ENCODE measurements at places on chromosomes 16 and 17. TPM values are rescaled to one million over a fixed set of nuclear protein-coding genes. Genes with fewer than 3 reads are reported as not detected.

DNA sequence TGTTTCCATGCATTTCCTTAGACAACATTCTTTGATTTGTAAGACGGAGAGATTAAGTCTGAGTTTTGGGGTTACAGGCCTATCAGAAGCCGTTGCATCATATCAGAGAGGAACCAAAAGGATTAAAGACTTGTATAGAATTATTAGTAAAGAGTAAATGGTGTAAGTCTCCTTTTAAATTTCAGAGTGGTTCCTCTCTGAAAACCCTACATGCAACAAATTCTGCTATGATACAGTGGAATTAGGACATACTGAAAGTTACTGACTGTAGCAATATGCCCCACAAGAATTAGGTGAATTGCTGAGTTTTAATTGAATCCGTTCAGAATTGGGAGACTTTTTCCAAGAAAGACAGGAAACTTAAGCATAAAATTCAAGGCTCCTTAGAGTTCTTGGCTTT is 221.6 kb downstream of the FTO start:
- no peak for DNase-seq

- DNase-seq: peak; percentile 68
Observed at GRCh38 chr17:74274060-74274708, at the start of gene DNAI2. Gene DNAI2, plus strand, starts transcription at chr17:74274234. Its CDS starts 7,584 bp downstream, at chr17:74281818.

CCP110 gene
- 9.6 TPM for total RNA-seq

DNA sequence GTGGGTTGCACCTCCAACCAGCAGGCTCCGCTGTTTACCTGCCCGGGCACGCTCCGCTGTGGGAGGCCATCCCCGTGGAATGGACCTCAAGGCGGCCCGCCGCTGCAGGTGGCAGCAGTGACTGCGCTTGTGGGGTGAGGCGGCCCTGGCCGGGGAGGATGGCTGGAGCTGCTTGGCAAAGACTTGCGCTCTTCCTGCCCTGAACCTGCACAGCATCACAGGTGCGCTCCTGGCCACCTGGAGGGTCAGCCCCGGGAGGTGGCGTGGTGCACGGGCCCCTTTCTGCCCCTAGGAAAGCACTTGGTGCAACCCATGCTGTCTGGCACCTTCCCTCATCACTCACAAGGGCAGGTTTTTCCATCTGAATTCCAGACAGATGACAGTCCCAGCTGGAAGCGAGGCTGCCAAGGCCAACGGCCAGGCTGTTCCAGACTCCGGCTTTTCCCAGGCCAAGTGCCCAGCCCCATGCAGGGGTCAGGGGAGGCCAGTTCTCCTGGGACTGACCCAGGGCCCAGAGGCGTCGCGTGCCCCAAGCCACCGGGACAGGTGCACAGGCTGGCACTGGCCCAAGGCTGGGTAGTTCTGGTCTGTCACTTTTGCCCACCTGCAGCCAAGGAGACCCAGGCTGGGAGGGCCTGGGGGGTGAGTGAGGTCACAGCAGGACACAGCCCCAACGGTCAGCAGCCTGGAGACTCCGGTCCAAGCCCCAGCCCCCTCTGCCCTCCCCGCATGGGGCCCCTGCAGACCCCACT is 13.3 kb downstream of the UTS2R start:
- peak; percentile 63 for DNase-seq

- DNase-seq: no peak
Observed at GRCh38 chr17:45200701-45201100, 21.0 kb upstream of the FMNL1 start.

DNA sequence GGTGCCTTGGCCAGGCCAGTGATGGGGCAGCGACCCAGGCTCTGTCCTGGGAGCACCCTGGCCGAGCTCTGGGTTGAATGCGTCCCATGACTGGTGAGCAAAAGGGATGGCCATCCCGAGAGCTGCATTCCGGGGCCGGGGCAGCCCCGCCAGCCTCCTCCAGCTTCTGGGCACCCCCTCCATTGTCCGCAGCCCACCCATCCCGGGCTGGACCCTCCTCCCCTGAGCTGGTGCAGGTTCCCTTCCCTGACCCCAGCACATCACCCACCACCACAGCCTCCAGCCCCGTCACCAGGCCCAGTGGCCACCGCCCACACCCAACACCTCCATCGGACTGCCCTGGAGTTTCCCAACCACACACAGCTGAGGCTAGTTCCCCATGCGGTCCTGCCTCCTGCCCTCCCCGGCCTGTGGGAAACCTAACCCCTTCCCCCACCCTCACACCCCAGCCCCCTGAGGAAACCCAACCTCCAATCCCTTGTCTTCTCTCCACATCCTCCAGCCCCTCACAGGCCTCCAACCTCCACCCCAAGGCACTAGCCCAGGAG is 16.2 kb upstream of the PVALEF start:
- DNase-seq: no peak

DNA sequence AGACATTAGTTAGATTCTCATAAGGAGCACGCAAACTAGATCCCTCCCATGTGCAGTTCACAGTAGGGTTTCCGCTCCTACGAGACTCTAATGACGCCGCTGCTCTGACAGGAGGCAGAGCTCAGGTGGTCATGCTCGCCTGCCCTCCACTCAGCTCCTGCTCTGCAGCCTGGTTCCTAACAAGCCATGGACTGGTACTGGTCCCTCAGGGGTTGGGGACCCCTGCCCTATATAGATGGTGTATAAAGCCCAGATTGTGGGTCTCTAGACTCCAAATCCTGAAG is 52.1 kb upstream of the LYRM9 start:
- no peak for DNase-seq

- no peak for DNase-seq
Observed at GRCh38 chr16:66888647-66889615, 8.6 kb downstream of the PDP2 start.

DNA sequence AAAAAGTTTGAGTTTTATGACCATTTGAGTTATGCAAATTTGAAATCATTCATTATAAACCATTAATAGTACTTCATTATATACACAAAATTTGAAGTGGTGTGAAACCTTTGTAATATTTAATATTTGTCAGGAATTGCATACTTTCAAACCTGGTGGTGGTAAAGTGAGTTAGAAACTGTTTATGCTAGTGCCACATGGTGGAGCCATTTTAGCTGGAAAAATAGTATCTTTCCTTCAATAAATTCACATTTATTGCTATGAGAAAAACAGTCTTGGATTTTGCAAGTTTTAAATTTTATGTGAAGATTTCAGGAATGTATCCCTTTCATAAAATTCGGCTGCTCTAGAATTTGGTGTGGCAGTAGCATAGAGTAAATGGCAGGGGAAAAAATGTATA is 7.3 kb upstream of the BLMH start:
- DNase-seq: no peak

DNA sequence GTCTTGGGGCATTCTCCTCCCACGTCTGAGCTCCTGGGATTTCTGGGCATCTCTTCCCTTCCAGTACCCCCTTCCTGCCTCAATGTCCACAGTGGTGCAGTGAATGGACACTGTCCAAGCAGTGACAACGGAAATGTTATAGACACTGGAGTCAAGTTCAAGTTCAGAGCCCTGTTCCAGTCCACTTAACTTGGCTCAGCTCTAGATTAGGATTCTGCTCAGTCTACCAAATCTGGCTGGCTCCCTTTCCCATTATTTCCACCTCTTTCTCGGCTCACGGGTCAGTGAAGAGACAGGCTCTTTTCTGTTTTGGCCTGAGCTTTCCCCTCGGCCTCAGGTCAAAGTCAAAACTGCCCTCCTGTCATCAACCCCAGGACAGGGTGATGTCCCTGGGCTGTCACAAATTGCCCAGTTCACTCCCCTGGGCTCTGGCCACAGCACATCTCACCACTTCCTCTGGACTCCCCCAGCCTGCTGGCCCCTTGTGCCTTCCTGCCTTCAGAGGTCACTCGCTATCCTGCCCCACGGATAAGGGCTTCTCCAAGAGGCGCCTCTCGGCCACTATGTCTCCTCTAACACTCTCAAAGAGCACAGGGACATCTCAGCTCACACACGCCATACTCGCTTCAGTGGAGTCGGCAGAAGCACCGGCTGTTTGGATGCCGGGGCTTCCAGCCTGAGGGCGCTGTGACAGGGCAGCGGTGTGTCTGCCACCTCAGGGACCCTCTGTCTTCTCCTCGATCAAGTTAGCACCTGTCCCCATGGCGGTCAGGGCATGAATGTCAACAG is 17.7 kb upstream of the MRPL38 start:
- DNase-seq: no peak

DNA sequence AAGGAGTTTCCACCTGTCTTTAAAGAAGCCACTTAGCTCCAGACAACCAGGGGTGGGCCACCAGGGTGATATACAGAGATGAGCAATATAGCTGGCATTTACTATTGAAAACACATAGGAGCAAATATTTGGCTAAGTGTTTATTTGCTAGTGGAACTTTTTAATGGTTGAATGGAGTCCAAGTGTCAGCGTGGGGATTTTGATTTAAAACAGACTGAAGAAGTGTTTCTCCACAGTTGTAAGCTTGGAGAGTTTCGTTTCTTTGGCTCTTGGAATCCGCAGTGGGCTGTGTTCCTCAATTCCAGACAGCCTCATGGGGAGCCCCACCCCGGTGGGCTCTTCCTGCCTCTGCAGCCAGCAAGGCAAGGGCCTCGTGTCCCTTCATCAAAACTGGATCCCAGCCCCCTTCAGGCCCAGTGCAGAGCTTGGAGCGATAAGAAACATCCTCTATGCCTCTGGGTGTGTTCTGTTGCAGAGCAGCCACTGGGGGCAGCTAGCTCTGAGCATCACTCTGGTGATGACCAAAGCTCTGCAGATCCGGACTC is 36.1 kb downstream of the NOG start:
- DNase-seq: no peak

- no peak for DNase-seq
Observed at GRCh38 chr16:58958749-58959148, 224.6 kb upstream of the GOT2 start.

HLF gene
- total RNA-seq: 3.5 TPM

DNA sequence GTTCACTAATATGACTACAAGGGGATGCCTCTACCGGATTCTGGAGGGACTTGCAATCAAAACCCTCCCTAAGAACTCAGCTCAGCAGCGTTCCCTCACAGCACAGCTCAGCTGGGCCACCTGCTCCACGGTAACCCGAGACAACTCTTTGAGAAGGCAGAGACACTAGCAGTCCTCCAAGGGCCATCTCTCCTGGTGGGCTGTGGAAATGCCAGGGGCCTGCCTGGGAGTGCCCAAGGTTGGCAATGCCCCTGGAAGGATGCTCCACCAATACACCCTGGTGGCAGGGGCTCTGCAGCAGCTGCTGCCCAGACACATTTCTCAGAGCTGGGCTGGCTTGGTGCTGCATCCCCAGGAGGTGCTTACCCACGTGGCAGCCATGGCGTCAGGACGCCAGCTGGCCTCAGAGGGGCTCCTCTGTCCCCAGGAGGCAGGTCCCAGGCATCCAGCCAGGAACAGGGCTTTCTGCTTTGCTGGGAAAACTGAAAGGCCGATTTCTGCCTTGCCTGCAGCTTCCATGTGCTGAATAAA is 16.5 kb downstream of the CDIP1 start:
- no peak for DNase-seq

PABPN1L gene
- total RNA-seq: not detected

DNA sequence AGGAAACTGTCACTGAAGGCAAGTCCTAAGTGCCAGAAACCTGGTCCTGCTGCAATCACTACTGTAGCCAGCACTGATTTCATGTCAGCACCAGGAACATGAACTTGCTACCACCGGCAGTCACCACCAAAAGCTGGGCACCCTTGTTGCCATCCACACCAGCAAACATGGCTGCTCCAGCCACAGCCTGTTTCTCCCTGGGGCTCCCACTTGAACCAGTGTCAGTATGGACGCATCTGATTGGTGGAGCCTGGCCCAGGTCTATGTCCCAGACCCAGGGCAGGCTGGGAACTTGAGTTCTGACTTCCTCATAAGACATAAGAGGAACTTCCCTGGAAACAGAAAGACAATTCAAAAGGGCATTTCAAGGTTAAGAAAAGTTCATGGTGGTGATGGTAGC is 56.5 kb downstream of the COPRS start:
- DNase-seq: peak; percentile 43

DNA sequence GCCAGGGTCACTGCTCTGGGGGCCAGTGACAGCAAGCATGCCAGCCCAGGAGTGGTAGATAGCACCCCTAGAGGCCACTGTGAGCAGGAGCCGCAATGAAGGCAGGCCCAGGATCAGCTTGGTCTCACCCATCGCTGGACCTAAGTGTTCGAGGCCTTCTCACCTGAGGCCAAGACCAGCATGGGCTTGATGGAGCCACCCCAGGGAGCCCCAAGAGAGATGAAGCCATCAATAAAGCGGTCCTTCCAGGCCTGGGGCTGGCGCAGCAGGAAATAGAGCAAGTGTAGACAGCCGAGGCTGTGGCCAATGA is 1.8 kb downstream of the LCAT start:
- no peak for DNase-seq

GRCh38 chr17:80785477-80786178 is 206.0 kb upstream of the CHMP6 start:
- DNase-seq: no peak

DNA sequence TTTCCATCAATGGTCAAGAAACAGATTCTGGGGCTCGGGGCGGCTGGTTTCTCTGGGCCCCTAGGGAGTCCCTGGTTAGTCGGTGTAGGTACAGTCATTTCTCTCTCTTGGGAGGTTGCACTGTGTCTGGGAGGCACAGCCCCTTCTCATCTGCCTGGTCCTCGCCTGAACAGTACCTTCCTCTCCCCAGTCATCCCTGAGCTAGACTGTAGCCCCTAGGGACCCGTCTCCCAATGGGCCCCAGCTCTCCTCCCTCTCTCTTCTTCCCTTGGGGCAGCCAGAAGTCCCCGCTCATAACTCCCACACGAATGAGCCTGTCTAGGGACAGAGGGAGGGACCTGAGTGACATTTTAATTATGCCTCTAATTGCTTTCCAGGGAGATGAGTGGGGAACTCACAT is 20.2 kb upstream of the CPSF4L start:
- DNase-seq: no peak

DNA sequence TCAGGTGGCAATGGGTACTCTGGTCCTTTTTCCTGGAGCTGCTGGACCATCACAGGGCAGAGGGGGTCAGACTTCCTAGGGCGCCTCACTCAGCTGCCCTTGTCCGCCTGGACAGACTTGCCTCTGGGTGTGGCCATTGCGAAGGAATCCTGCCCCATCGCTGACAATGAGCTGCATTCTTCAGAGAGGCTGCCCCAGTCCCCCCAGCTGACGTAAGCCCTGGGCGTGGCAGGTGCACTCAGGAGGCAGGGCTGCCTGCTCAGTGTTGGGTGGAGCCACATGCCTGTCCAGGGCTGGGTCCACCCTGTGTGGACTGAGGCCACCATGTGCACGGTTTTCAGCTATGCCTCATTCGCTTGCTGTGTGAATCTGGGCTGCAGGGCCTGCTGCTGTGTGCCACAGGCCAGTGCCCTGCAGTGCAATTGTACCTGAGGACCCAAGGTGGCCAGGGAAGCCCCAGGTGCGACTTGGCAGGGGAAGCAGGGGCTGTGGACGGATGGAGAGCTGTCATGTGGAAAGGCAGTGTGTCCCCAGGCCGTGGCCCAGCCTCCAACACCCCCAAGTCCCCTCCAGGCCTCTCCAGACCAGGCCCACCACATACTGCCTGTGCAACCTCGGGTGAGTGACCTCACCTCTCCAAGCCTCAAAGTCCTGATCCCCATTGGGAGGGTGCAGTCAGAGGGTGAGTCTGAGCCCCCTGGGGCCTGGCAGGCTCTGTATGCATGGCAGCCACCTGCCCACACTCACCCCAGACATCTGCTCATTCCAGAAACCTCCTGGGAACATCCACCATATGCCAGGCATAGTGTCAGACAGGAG is 14.0 kb upstream of the MPRIP start:
- DNase-seq: peak; percentile 96

SPN gene
- 4.5 TPM for total RNA-seq
